ENCODE measurements at places on chromosomes 12 and 14. TPM values are rescaled to one million over a fixed set of nuclear protein-coding genes. Genes with fewer than 3 reads are reported as not detected.

GRCh38 chr14:73739174-73739898 lies 25.2 kb upstream of the PNMA1 start:
- no peak for DNase-seq

DNA sequence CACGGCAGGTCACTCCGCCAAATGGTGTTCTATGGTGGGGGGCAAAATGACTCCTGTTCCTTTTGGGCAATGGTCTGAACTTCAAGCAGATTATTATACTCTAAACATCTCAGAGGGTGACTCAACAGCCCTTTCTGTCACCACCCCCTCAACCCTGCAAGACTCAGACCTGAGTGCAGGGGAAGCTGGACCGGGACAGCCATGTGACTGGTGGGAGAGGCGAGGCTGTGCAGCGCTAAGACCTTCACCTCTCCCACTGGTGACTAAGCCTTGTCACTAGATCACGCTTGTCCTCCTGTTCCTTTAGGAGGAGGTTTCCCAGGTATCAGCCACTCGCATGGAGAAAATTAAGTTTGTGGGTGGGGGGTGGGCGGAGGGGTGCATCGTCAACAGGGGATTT lies 67.1 kb upstream of the CCND2 start:
- no peak for DNase-seq

DNA sequence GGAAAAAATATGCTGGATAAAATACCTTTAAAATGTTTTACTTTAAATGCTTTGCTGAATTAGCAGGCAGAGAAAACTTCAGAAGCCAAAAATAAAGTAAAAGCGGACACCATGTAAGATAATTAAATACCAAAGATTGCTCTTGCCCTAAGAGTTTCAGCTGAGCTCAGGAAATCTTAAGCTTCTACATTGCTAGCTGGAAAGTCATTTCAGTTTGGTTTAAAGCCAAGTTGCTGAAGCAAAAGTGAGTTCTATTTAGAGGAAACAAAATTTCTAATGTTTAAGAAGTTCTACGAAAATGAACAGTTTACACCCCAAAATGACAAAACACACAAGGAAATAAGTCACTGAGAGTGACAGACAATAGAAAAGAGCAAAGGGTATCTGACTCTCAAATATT lies 310.0 kb downstream of the ADAMTS20 start:
- no peak for DNase-seq

- DNase-seq, result no peak
Observed at GRCh38 chr12:52229836-52230343, 3.2 kb upstream of the KRT7 start.

The PIANP gene
- not detected for total RNA-seq

The TMPRSS12 gene
- not detected for total RNA-seq

The TAS2R50 gene
- 0.95 TPM for total RNA-seq

The C1S gene
- total RNA-seq, result 0.50 TPM

The TBC1D30 gene
- 0.11 TPM for total RNA-seq

The PUS1 gene
- 57.3 TPM for total RNA-seq

The ITPK1 gene
- total RNA-seq, result 107 TPM

The PPM1H gene
- not detected for total RNA-seq
